ENCODE measurements at places on chromosomes 13 and 19. TPM values are rescaled to one million over a fixed set of nuclear protein-coding genes. Genes with fewer than 3 reads are reported as not detected.

Gene PDX1
- not detected for total RNA-seq

- DNase-seq = no peak
- peak overlapping the region; percentile 79 for H3K4me3 ChIP-seq
- no peaks in the 10 kb centered on the region for H3K36me3 ChIP-seq
- peaks cover 32% of the 10 kb centered on the region for H3K4me1 ChIP-seq
These were observed 274.4 kb downstream of the KLF12 start for GRCh38 chr13:73859841-73860240.

Gene CEACAM18
- not detected for total RNA-seq

Gene SLITRK6
- total RNA-seq = not detected

DNA sequence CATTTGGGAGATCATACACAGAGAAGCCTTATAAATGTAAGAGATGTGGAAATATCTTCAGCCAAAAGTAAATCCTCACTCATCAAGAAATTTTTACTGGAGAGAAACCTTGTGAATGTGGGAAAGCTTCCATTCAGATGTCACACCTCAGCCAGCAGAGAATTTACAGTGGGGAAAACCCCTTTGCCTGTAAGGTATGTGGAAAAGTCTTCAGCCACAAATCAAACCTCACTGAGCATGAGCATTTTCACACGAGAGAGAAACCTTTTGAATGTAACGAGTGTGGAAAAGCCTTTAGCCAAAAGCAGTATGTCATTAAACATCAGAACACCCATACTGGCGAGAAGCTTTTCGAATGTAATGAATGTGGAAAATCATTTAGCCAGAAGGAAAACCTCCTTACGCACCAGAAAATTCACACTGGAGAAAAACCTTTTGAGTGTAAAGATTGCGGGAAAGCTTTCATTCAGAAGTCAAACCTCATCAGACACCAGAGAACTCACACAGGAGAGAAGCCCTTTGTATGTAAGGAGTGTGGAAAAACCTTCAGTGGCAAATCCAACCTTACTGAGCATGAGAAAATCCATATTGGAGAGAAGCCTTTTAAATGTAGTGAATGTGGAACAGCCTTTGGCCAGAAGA lies 21.5 kb downstream of the ZNF146 start:
- no peak overlapping the region for H3K4me3 ChIP-seq
- H3K27me3 ChIP-seq = no peaks in the 10 kb centered on the region

DNA sequence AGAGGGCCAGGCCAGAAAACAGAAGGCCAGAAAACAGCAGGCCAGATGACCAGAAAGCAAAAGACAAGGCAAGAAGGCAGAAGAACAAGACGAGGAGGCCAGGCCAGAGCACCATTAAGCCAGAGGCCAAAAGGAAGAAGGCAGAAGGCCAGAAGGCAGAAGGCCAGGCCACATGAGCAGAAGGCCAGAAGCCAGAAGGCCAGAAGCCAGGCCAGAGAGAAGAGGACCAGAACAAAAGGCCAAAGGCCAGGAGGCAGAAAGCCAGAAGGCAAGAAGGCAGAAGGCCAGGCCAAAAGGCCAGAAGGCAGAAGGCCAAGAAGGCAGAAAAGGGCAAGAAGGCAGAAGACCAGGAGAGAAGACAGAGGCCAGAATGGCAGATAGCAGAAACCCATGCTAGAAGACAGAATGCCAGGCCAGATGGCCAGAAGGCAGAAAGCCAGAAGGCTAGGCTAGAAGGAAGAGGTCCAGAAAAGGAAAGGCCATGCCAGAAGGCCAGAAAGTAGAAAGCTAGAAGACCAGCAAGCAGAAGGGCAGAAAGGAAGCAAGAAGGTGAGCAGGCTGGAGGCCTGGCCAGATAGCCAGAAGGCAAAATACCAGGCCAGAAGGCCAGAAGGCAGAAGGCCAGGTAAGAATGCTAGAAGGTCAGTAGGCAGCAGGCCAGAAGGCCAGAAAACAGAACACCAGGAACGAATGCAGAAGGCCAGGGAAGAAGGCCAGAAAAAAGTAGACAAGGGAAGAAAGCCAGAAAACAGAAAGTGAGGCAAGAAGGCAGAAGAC lies 187.6 kb downstream of the TUBA3C start:
- peaks cover 1% of the 10 kb centered on the region for H3K36me3 ChIP-seq
- H3K4me3 ChIP-seq = no peak overlapping the region
- H3K27me3 ChIP-seq = no peaks in the 10 kb centered on the region

Gene SMIM24
- total RNA-seq = 0.88 TPM

Gene DMRTC2
- total RNA-seq = not detected

- peaks cover 5% of the 10 kb centered on the region for H3K27me3 ChIP-seq
- no peaks in the 10 kb centered on the region for H3K36me3 ChIP-seq
- H3K4me1 ChIP-seq = peaks cover 6% of the 10 kb centered on the region
- no peak overlapping the region for H3K4me3 ChIP-seq
These were observed 13.6 kb downstream of the KLF5 start for GRCh38 chr13:73072239-73072900.

- H3K4me1 ChIP-seq = peaks cover 70% of the 10 kb centered on the region
- H3K27ac ChIP-seq = no peak overlapping the region
- H3K27me3 ChIP-seq = no peaks in the 10 kb centered on the region
- H3K4me3 ChIP-seq = no peak overlapping the region
These were observed 5.0 kb downstream of the SIGLEC9 start for GRCh38 chr19:51129716-51130115.

Measured in activated T-cell treated with anti-CD3 and anti-CD28 coated beads, Interleukin-2, amount 50 U/mL, for 72 hours (primary cell).